KG1 (cell line): ENCODE measurements at places on chromosomes 1 and 21.

- DNase-seq, result no peak
These were observed 4.7 kb upstream of the PADI1 start for GRCh38 chr1:17200246-17200645.

GRCh38 chr1:200488375-200489165 lies 78.7 kb upstream of the ZNF281 start:
- no peak for DNase-seq

GRCh38 chr1:169874229-169874628 lies 19.5 kb downstream of the SCYL3 start:
- no peak for DNase-seq

- DNase-seq, result no peak
These were observed 28.8 kb upstream of the EFHD2 start for GRCh38 chr1:15380601-15381508.

DNA sequence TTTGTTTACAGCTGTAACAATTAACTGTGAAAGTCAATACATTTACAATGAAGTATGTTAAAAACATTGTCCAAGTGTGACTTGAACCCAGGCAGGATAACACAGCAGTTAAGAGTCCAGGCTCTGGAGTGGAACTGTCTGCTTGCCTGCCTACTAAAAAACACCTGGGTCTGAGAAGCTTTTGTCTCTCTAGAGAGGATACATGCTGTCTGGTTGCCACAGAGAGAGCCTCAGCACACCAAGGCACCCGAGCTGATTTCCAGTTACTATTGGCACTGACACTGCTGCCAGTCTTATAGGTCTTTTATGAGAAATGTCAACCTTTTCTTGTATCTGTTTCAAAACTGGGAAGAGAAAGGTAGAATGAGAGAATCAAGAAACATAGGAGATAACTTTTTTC lies 20.2 kb upstream of the RALGPS2 start:
- no peak for DNase-seq

DNA sequence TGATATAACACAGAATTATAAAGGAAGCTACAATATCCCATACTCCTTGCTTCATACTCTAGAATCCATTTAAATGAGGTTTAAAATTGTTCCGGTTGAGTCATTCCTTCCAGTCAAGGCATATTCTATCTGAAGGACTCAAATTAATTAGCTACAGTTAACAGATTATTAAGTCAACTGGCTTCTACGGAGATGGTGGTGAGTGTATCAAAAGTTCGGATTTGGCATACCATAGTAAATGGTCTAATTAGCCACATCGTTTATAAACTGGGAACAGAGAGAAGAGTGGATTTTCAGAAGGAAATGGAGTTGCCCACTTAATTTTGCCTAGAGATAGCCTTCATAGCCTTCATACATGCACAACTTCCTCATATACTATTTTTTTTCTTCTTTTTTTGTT lies 1095.3 kb downstream of the TTLL7 start:
- DNase-seq, result no peak
